ENCODE measurements at places on chromosomes 1 and 21.

DNA sequence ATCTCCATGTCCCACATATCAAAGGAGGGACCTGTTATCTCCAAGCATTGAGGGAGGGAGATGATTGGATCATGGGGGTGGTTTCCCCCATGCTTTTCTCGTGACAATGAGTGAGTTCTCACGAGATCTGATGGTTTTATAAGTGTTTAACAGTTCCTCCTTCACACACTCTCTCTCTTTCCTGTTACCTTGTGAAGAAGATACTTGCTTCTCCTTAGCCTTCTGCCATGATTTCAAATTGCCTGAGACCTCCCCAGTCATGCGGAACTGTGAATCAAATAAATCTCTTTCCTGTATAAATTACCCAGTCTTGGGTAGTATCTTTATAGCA, 91.6 kb downstream of the DDAH1 start:
- peaks cover 21% of the 10 kb centered on the region for H3K27me3 ChIP-seq
- no peaks in the 10 kb centered on the region for H3K4me1 ChIP-seq
- no peak overlapping the region for H3K27ac ChIP-seq
- DNase-seq, result no peak
- H3K4me3 ChIP-seq, result no peak overlapping the region

- no peak overlapping the region for H3K27ac ChIP-seq
- no peak for DNase-seq
- H3K27me3 ChIP-seq, result no peaks in the 10 kb centered on the region
- H3K4me1 ChIP-seq, result peaks cover 9% of the 10 kb centered on the region
Measured at GRCh38 chr1:59453297-59453968, 156.5 kb downstream of the FGGY start.

DNA sequence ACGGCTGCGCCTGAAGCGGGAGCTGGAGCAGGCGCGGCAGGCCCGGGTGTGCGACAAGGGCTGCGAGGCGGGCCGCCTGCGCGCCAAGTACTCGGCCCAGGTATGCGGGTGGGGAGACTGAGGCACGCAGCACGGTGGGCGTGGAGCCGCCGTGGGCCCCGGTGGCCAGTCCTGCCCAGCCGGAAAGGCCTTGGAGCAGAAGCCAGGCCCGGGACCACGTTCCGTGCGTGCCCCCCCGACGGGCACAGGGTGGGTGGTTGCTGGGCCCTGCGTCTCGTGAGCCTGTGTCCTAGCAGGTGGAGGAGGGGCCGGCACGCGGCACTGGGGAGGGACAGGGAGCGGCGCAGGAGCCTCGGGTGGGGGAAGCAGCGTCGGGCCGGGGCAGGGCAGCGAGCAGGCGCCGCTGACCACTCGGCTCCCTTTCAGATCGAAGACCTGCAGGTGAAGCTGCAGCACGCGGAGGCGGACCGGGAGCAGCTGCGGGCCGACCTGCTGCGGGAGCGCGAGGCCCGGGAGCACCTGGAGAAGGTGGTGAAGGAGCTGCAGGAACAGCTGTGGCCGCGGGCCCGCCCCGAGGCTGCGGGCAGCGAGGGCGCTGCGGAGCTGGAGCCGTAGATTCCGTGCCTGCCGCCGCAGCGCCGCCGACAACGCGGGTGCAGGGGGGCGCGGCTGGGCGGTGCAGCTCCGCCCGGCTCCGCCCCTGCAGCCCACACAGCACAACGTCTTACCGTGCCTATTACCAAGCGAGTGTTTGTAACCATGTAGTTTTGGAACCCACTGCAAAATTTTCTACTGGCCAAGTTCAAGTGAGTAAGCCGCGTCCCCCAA, 78.2 kb downstream of the SKI start:
- H3K36me3 ChIP-seq, result peaks cover 46% of the 10 kb centered on the region
- no peaks in the 10 kb centered on the region for H3K27me3 ChIP-seq
- no peak overlapping the region for H3K27ac ChIP-seq
- peaks cover 8% of the 10 kb centered on the region for H3K4me1 ChIP-seq

DNA sequence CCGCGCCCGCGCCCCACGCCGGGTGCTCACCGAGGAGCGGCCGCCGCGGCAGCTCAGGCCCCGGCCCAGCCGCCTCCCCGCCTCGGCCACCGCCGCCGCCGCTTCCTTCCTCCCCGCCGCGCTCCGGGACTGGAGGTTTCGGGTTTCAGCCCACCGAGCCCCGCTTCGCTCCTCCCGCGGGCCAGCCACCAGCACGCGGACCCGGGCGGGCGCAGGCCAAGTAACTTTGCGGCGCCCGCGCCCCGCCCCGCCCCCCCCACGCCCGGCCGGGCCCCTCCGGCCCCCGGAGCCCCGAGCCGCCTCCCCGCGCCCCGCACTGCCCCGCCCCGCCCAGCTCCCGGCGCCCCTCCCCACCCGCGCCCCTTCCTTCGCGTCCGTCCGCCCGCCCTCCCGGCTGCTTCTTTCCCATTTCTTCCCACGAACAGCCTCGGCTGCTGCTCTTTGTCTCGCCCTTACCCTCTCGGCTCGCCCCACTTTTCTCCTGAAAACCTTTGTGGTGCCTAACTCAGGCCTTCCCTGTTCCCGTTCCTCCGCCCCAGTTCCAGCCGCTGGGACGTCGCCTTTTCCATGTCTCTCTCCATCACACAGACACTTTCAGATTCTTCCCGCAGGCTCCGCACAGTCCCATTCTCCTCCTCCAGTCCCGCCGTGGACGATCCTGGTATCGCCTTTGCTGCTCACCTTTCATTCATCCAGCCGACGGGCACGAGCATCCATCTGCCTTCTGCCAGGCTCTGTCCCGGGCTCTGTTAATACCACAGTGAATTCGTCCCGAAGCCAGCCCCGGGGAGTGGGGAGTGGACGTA, at the start of gene GPR161:
GPR161 (minus strand) TSS at position 222 of the 806 bp plus-strand sequence. CDS start 32,080 bp downstream, outside the sequence.
- peak within 1 kb of the TSS; percentile 85 for H3K4me3 ChIP-seq
- no peaks in the 10 kb centered on the region for H3K36me3 ChIP-seq
- peaks cover 16% of the 10 kb centered on the region for H3K4me1 ChIP-seq

- no peaks in the 10 kb centered on the region for H3K4me1 ChIP-seq
- no peak for DNase-seq
- no peaks in the 10 kb centered on the region for H3K36me3 ChIP-seq
Measured at GRCh38 chr1:78291418-78291817, 199.4 kb upstream of the PTGFR start.

- H3K36me3 ChIP-seq, result no peaks in the 10 kb centered on the region
- no peaks in the 10 kb centered on the region for H3K4me1 ChIP-seq
- no peak overlapping the region for H3K27ac ChIP-seq
Measured at GRCh38 chr1:81597720-81598426, 202.9 kb upstream of the ADGRL2 start.
